Stimulated activated CD4-positive, alpha-beta T cell treated with anti-CD3 and anti-CD28 coated beads, Interleukin-4, amount 100 ng/mL, for 24 hours (primary cell): ENCODE measurements at places on chromosomes 1 and 21.

GRCh38 chr1:166701603-166702100 is 137.6 kb upstream of the POGK start:
- DNase-seq: no peak

- DNase-seq: no peak
Measured at GRCh38 chr21:20276954-20277353, 721.3 kb upstream of the NCAM2 start.

DNA sequence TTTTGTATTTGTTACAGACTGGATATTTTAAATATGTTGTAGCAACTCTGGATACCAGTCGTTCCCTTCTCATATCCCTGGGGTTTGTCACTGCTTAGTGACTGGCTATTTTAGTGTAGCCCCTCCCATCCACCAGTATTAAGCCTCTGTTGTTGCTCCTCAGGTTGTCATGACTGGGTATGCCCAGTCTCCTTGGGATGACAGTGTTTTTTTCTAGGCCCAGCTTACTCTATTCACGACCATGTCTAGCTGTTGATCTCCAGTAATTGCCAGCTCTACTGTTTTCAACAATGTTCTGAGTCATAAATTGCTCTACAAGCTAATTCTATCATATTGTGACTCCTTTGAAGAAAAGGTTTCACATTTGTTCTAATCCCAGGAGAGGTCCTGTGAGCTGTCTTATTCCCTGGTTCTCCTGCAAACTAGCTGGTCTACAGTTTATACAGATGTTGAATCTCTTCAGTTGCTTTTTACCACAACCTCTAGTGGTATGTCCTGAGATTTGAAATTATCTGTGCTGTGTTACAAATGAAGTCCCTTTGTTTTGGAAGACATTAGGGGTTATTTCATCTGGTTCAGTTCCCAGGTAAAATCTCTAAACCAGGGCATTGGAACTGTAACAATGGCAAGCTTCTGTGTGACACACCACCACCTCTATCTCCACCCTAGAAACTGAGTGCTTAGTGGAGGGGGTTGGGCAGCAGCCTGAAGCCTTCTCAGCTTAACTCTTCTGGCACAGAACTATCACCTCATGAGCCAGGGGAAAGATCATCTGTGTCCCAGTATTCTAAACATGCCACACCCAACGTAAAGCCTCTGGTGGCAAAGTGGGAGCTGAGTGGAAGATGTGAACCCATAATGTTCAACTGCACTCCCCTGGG is 124.6 kb downstream of the TRIM33 start:
- no peak for DNase-seq

GRCh38 chr1:203228670-203229069 is 803 bp downstream of the CHIT1 start:
- DNase-seq: no peak

GRCh38 chr1:233082778-233083550 is 132.6 kb downstream of the NTPCR start:
- no peak for DNase-seq

DNA sequence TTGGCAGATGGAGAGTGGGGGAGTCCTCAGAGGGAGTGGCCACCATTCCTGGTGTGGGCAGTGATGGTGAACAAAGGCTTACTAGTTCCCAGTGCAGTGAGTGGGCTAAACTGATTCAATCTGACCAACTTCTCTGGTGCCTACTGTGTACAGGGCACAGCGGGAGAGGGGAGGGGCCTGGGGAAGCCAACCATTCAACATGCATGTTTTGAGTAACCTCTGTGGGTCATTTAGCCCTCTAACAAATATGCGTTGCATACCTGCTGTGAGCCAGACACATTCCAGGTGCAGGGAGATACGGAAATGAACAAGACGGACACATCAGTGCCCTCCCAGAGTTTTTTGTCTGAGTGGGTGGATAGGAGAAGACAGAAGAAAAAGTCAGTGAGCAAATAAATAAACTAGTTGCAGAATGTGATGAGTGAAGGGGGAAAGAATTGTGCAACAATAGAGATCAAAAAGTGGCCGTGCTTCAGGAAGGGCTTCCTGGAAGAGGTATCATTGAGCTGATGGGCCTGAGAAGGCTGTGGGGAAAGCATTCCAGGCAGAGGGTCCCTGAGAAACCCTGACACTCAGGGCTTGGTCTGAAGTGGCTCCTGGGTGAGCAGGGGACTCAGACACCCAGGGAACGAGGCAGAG is 78.8 kb downstream of the EPHB2 start:
- no peak for DNase-seq

DNA sequence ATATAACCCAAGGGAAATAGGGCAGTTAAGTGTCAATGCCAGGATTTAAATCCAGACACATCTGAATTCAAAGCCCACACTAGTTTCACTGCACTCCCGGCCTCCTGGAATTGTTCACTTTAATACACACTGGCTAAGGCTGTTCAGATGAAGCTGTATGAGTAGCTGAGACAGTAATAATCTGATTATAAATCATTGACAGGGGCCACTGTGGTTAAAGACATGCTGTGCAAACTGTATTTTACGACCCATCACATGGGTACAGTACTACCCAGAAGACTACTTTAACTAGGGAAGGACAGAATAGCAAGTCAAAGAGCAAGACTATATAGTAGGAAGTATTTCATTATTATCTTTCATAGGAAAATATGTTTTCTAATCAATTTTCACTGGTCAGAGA is 16.1 kb upstream of the NTNG1 start:
- DNase-seq: no peak

GRCh38 chr1:86156566-86157455 is at the start of gene COL24A1:
Gene COL24A1 (minus strand): TSS chr1:86156772. CDS start chr1:86156396, 376 bp downstream.
- DNase-seq: no peak

- DNase-seq: no peak
Measured at GRCh38 chr1:231172411-231172810, 10.6 kb downstream of the TRIM67 start.

- no peak for DNase-seq
Measured at GRCh38 chr1:6001992-6002576, 9.9 kb upstream of the NPHP4 start.

DNA sequence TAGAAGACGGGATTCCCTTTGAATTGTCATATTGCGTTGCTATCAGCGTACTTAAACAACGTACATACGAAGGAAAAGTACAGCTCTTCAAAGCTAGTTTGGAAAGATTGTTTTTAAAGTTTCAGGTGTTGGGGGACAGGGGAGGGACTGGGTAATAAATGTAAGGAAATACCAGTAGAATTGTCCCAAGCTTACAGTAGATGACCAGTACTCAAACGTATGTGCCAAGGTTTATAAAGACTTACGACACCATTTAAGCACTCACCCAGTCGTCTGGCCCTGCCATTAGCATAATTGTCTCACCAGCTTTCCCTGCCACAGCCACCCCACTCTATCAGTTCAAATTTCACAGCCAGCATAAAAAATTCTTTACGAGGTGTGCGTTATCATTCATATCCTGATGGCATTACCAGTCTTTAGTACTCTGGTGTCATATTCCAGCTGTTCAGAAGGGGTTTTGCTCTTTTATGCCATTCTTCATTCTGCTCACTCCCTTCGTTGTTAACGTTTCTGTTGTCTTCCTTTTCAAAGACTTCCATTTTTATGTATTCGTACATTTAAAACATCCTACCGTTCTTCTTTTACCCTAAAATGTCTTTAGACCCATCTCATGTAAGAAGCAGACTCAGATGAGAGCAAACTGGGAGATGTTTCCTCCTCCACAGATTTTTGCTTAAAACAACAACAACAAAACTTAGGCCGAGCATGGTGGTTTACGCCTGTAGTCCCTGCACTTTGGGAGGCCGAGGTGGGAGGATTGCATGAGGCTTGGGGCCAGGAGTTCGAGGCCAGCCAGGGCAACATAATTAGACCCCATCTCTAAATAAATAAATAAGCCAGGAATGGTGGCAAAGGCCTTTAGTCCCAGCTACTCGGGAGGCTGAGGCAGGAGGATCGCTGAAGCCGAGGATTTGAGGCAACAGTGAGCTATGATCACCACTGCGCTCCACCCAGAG is 1.0 kb upstream of the HP1BP3 start:
- DNase-seq: no peak

GRCh38 chr1:7893529-7894180 is 40.8 kb upstream of the UTS2 start:
- no peak for DNase-seq

- DNase-seq: no peak
Measured at GRCh38 chr21:41373763-41374162, 11.9 kb downstream of the MX2 start.

DNA sequence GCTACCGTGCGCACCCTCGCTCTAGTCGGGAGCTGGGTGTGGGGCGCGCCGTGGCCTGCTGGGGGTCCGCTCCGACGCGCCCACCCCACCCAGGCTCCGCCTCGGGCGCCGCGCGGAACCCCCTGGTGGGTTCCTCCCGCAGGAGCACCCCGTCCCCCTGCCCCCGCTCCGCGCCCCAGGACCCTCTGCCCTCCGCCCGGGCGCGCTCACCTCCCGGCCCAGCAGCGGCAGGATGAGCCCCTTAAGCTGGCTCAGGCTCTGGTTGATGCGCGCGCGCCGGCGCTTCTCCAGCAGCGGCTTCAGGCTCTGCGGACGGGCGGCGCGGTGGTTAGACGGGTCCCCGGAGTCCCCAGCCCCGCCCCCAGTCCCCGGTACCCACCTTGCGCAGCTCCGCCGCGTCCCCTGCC is 319 bp downstream of the HES2 start:
- DNase-seq: no peak

GRCh38 chr1:221069178-221069903 is 190.1 kb downstream of the HLX start:
- DNase-seq: no peak

- DNase-seq: no peak
Measured at GRCh38 chr1:5370311-5370710, 621.9 kb downstream of the NPHP4 start.

DNA sequence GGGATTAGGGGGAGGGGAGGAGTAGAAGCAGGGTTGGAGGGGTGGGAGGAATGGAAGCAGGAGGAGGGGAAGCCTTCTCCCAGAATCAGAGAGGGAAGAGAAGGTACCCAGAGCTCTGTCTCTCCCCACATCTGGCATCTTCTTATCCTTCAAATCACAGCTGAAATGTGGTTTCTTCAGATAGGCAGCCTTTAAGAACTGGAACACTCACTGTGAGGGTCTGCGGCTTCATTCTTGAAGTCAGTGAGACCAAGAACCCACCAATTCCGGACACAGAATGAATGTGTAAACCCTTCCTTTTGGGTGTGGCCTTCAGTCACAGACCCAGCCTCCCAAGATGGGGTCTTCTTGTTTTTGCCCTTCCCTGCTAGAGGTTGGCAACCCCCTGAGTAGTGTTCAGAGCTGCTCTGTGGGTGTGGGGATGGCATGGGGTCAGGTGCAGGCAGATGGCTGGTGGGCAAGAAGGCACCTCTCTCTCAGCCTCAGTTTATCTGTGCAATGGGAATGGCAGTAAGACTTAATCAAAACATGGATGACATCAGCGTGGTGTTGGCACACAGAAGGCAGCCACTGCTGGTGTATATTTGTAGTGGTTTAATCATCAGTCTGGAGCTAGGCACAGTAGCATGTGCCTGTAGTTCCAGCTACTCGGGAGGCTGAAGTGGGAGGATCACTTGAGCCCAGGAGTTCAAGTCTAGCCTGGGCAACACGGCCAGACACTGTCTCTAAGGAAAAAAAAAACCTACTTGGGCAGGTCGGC is 7.2 kb downstream of the FAAH start:
- no peak for DNase-seq
